ENCODE measurements at places on chromosomes 4 and X.

- DNase-seq, result peak; percentile 22
Observed at GRCh38 chrX:147699061-147699460, 212.7 kb upstream of the FMR1 start.

- no peak for DNase-seq
Observed at GRCh38 chr4:157127571-157127970, 51.6 kb downstream of the GLRB start.

GRCh38 chr4:85024671-85025070, 58.2 kb upstream of the WDFY3 start:
- no peak for DNase-seq

DNA sequence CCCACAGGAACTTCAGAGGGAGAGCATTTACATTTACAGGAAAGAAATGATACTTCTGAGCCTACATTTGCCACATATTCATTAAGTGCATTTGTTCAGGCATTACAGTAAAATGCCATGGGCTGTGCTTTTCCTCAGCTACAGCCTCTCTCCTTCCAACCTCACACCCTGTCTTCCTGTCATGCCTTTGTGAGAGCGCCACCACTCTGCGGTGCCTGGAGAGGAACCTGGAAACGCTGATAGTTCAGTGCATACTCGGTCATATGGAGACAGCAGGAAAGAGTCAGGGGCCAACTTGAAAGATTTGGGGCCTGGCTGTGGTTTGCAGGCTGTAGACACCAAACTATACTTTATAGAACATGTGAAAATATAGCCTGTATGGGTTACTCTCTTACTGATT, 40.5 kb downstream of the NFKB1 start:
- peak; percentile 25 for DNase-seq

DNA sequence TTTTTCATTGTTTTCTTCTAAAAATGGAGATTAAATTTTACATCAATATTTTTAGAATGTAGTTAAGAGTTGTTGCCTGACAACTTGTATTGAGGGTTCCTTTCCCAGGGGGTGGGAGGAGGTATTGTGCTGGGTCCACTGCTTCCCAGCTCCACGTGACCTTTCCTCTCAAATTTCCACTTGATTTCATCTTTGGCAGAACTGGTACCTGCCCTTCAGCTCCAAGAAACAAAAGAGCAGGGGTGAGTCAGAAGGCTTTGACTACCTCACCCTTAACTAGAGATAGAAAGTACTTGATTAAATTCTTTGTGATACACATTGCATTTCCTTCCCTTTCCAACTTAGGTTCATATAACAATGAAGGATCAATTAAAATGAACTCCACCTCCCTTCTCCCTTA, 19.7 kb downstream of the TRIM2 start:
- DNase-seq, result no peak

DNA sequence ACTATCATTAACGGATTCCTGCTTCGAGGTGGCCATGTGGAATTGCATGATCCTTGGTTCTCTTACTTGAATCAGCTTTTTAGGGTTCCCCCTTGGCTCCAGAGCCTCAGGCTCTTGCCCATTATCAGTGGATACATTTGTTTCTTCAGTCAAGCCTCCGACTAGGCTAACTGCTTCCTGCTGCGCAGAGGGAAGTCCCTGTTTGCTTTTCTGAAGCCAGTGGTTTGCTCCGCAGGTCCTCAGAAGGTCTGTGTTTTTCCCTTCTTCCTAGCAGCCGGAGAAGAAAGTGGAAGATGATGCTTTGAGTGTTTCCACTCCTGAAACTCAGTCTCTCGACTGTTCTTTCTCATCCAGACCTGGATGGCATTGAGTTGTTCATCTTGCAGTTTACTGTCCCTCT, 20.6 kb downstream of the SRD5A3 start:
- no peak for DNase-seq

DNA sequence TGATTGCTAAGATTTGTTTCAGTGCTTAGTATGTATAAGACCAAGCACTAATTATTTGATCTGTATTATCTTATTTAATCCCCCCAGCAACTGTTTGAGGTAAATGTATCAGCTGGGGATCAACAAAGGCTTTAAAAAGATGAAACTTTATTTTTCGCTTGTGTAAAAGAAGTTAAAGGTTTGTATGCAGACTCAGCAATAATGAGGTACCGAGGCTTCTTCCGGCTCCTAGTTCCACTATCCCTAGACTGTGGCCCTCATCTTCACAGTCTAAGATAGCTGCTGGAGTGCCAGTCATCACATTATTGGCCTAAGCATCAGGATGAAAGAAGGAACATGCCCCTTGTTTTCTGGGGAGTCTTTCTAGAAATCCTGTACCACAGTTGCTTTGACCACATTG, 105.6 kb upstream of the SCML1 start:
- DNase-seq, result no peak

DNA sequence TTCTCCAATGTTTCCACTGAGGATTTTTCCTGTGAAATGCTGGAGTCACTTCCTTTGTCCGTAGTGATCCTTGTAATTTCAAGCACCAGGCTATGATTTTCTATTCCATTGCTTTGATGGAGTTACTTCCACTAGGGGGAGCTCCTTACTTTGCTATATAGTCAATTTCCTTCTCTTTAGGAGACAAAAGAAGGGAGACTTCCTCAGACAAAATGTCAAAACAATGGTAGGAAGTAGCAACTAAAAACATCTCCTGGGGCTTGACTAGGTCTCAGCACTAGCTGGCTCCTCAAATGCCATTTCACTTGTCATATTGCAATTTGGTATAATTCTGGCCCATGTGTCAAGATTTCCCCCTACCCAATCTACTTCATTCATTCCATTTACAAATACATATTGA, 24.1 kb downstream of the ZCCHC12 start:
- no peak for DNase-seq

- no peak for DNase-seq
Observed at GRCh38 chr4:17448689-17449088, 63.2 kb downstream of the QDPR start.

DNA sequence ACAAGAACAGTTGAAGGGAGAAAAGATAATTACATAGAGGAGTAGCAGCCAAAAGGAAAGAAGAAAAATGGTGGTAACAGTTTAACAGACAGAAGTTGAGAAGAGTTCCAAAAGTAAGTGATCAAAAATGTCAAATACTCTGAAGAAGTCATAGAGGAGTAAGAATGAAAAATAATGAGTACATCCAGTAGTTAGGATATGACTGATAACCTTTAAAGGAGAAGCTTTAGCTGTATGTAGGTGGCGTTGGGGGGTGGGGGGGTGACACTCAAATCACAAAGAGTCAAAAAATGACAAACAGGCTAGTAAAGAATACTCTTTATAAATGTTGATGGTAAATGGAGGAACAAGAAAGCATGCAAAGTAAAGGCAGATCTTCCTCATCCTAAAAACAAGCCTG, 40.6 kb downstream of the RAB33A start:
- DNase-seq, result no peak

DNA sequence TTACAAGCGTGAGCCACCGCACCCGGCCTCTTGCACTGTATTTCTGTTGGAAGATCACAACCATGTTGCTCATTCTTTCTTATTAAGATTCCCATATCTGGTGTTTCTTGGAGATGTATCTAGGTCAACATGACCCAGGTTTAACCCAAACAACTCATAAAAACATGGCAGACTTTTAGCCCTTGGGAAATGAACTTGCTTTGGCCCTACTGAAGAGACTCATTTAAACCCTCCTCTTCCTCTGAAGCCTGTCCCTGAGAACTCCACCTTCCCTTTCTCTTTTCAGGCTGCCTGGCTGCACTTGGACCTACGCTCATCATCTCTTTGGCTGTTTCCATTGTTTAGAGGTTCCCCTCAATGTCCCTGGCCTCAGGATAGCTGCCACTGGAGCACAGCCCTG, 22.8 kb upstream of the OPN1LW start:
- no peak for DNase-seq

- DNase-seq, result no peak
Observed at GRCh38 chr4:87100168-87100567, 120.2 kb downstream of the KLHL8 start.

DNA sequence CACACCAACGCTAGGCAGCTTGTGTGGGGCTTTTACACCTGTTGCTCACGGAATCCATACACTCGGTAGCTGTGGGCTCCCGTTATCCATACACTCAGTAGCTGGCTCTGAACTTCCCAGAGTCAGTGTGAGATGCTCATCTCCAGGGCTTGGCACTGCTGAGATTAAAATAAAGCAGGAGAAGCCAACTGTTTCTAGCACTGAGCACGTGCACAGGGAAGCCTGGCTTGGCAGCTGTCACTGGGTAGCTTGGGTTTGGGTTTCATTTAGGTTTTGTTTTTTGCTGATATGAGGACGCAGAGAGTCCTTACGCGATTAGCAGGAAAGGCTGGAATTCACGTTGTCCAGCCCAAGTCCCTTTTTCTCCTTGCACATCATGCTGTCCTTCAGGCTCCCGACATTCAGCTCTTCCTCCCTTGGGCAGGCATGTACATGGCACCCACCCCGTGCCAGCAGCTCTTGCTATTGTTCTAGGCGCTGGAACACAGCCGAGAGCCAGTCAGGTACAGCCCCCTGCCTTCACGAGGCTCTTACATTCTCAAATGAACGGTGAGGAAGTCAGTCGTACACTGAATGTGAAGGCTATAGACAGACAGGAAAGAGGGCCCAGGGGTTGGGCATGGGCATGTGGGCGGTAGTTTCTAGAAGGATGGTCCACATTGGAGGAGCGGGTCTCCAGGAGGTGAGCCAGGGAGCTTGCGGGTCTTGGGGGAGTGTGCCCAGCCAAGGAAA, 25.9 kb downstream of the NSG1 start:
- no peak for DNase-seq

GRCh38 chr4:156378033-156378665, 424.5 kb upstream of the CTSO start:
- peak; percentile 33 for DNase-seq

DNA sequence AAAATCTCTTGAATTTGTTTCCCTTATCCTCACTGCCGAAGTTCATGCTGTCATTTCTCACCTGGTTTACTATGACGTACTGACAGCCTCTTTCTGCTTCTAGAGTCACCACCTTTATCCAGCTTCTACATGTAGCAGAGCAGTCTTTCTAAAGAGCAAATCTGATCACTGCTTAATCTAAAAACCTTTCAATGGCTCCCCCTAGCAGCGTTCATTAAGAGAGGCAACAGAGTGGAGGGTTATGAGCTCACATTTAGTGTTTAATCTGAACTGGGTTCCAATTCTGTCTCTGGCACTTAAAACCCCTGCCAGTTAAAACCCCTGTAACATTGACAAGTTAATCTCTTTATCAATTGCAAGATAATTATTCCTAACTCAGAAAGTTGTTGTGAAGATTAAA, 4.4 kb downstream of the RBPJ start:
- no peak for DNase-seq

- DNase-seq, result peak; percentile 47
Observed at GRCh38 chr4:118888666-118889311, at the start of gene SYNPO2. Gene SYNPO2 (plus strand): TSS chr4:118888854. CDS start chr4:118889037, 183 bp downstream.

DNA sequence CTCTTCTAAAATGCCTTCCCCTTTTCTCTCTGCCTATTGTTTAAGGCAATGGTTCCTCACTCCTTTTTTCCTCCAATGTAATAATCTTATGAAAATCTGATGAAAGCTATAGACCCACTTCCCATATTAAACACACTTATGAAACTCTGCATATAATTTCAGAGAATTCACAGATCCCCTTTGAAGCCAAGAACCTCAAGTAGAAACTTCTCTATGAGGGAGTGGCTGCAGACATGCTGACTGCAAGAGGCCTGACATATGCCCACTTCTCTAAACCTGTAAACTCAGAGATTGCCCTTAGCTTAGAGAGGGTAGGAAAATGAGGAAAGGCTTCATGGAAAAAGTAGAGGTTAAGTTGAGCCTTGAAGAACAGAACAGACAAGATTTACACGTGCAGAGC, 37.6 kb downstream of the TAB3 start:
- DNase-seq, result no peak

DNA sequence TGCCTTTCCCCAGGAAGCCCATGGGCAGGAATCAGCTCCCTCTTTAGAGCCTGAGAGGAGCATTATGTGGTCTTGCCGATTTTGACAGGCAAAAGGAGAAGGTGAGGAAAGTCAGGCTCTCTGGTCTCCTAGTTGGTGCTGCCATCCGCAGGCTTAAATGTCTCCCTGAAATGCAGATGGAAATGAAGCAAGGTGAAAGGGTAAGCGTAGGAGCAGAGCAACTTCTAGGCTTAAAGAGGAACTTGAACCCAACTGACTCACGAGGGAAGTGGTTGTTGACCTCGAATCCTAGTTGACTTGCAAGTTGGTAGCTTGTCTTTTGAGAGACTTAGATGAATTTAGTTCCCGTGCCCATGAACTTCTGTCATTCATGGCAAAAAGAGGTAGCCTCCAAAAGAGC, 205.9 kb downstream of the PTTG2 start:
- DNase-seq, result no peak

- no peak for DNase-seq
Observed at GRCh38 chr4:109622626-109623025, 62.6 kb downstream of the MCUB start.

DNA sequence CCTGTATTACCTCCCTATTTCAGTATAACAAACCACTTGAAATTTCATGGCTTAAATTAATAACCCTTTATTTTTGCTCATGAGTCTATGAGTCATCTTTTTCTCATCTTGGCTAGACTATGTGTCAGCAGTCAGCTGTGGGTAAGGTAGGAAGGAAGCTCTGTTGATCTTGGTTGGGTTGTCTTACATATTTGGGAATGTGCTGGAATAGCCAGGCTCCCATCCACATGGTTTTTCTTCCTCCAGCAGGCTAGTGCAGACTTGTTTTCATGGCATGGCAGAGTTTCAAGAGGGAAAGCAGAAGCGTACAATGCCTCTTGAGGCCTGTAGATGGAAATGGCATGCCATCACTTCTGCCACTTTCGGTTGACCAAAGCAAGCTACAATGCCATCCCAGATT, 89.7 kb downstream of the LINC00632 start:
- DNase-seq, result no peak

DNA sequence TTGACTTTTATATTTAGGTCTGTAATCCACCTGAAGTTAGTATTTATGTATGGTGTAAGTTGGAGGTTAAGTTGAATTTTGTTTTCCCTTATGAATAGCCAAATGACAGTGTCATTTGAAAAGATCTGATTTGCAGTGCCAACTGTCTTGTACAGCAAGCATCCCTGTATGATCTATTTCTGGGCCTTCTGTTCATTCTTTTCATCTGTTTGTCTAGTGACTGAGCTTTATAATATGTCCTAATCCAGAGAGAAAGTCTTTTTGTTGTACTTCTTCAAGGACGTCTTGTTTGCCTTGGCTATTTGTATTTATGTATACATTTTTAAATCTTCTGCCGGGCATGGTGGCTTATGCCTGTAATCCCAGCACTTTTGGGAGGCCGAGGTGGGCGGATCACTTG, 39.6 kb downstream of the CDKL5 start:
- DNase-seq, result no peak

DNA sequence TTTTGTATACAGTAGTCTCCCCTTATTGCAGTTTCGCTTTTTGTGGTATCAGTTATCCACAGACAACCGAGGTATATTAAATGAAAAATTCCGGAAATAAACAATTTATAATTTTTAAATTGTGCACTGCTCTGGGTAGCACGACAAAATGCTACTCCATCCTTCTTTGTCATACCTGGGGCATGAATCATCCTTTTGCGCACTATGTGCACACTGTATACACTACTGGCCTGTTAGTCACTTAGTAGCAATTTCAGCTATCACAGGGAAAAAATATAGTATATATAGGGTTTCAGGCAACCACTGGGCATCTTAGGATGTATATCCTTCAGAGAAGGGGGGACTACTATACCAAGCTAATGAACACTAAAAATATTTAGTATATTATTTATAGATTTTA, 198.8 kb upstream of the FAT4 start:
- no peak for DNase-seq
